ENCODE measurements at places on chromosomes 6 and 20. TPM values are rescaled to one million over a fixed set of nuclear protein-coding genes. Genes with fewer than 3 reads are reported as not detected.

TMEM217 gene
- total RNA-seq, result 1.1 TPM

TNFRSF6B gene
- 0.86 TPM for total RNA-seq

EYS gene
- 0.11 TPM for total RNA-seq

TTPAL gene
- 19.5 TPM for total RNA-seq

PGC gene
- total RNA-seq, result not detected

USP49 gene
- 18.7 TPM for total RNA-seq

FAM184A gene
- total RNA-seq, result 10.4 TPM

KCNG1 gene
- 13.2 TPM for total RNA-seq

DEFB127 gene
- total RNA-seq, result not detected

GPR63 gene
- 5.9 TPM for total RNA-seq

FUT9 gene
- 1.6 TPM for total RNA-seq

KIF25 gene
- 0.59 TPM for total RNA-seq

SMIM13 gene
- total RNA-seq, result 10.6 TPM

FHL5 gene
- not detected for total RNA-seq

SIRPD gene
- total RNA-seq, result not detected

SPTLC3 gene
- total RNA-seq, result 0.42 TPM

GLO1 gene
- total RNA-seq, result 188 TPM

VGLL2 gene
- not detected for total RNA-seq

CNR1 gene
- total RNA-seq, result 0.55 TPM

EDN3 gene
- 0.24 TPM for total RNA-seq

BNIP5 gene
- not detected for total RNA-seq

XKR7 gene
- total RNA-seq, result 1.5 TPM

HS3ST5 gene
- 14.4 TPM for total RNA-seq

RAET1E gene
- not detected for total RNA-seq

POPDC3 gene
- total RNA-seq, result 6.0 TPM

PLA2G7 gene
- 1.7 TPM for total RNA-seq

GNMT gene
- 1.1 TPM for total RNA-seq

PRSS16 gene
- total RNA-seq, result 17.7 TPM

RIPOR2 gene
- 5.0 TPM for total RNA-seq

C20orf204 gene
- total RNA-seq, result 1.3 TPM

TRAPPC3L gene
- total RNA-seq, result not detected

BLCAP gene
- total RNA-seq, result 54.3 TPM

IPCEF1 gene
- 0.48 TPM for total RNA-seq

ARG1 gene
- total RNA-seq, result not detected

NRN1 gene
- total RNA-seq, result not detected

BPIFB1 gene
- not detected for total RNA-seq

KIAA1755 gene
- total RNA-seq, result 0.18 TPM

SS18L1 gene
- total RNA-seq, result 22.2 TPM

KCNK16 gene
- total RNA-seq, result not detected

KCNB1 gene
- 0.42 TPM for total RNA-seq

SMIM29 gene
- 5.1 TPM for total RNA-seq
